NCI-H1436 (cell line): ENCODE measurements at places on chromosomes 16 and 17.

- no peak for DNase-seq
Observed at GRCh38 chr17:33667671-33668070, 374.6 kb upstream of the ASIC2 start.

DNA sequence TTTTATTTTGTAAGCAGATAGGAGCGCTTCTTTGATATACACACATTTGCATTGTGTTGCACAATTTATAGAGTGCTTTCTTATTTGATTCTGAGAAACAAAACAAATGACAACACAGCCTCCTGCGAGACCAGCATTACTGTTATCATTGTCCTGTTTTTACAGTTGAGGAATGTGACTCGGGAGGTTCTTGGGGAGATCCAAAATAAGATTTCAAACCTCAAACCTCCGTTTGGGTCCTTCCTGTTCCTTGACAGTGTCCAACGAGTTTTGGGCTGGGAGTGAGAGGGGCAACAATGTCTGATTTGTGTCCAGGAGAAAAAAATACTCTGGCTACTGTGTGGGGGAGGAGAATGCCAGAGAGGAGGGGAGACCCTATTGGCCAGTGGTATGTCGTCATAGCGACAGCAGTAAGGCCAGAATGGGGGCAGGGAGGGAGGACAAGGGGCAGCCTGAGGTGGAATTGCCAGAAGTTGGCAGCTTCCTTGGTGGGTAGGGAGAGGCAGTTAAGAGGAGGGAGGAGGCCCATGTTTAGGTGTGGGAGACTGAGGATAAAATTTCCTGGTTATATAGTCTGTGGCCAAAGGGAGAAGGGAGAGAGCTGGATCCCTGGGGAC is 45.5 kb downstream of the TMEM132E start:
- DNase-seq, result no peak

- no peak for DNase-seq
Observed at GRCh38 chr16:3212567-3212966, 22.4 kb downstream of the ZNF200 start.

DNA sequence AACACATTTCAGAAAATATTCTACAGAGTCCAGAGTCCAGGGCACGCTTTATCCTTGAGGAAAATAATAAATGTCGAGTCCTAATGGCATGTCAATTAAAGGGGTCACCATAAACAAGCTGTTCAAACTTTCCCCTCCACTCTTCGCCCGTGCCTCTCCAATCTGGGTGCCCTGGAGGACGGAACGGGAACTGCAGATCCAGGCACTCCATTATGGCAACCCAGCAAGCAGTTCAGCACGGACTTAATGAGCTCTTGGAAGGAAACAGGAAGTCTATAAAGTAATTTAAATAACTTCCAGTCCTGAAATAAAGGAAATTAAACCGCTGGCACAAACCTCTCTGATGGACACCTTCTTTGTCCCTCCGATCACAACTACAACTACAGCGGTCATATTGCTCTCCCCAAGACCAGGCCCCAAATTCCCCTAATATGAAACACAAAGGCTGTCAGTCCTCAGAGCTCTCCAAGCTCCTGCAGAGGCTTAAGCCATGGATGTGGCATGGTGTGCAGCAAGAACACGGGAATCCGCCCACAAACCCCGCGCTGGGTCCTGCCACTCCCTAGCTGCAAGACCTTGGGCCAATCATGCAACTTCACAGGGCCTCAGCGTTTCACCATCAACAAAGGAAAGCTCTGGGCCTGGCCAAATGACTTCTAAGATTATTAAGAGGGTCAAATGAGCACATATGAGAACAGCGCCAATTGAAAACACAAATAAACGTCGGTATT is 52.6 kb downstream of the ZFHX3 start:
- DNase-seq, result no peak

GRCh38 chr16:2715966-2716885 is 3.8 kb downstream of the PRSS27 start:
- no peak for DNase-seq

DNA sequence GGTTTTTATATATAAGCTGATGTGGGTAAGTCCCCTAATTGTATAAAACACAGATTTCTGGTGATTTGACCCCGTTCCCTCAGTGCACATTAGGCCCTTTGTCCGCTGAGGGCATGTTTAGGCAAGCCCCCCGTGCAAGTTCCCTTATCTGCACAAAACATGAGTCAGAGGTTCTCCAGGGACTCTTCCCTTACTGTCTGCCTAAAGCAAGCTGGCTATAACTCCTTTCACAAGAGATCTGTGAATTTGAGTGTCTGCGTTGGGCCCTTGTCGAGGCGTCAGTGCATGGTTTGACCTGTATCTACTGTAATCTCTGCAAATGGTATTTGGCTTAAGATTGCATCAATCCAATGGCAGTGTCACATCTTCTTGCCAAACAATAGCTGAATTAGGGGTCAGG is 712.8 kb downstream of the CDH8 start:
- no peak for DNase-seq

- DNase-seq, result no peak
Observed at GRCh38 chr16:70665113-70665694, 18.8 kb downstream of the IL34 start.

DNA sequence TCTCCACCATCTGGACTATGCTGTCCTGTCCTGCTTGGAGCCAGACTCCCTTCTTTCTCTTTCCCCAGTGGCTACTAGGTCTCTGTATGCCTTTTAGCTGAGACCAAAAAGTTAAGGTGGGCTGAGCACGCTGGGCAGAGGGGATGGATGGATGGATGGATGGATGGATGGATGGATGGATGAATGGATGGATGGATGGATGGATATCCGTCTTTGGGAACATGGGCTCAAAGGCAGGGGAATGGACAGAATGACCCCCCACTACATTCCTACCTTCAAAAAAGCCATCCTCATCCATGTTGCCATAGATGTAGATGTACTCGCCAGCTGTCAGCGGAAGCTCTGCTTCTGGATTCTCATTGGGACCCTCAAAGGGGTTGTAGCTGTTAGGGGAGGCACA is 12.8 kb downstream of the TSPOAP1 start:
- DNase-seq, result no peak

GRCh38 chr17:18626152-18626870 is 17.9 kb downstream of the TBC1D28 start:
- no peak for DNase-seq

GRCh38 chr17:11628374-11628773 is 30.1 kb downstream of the DNAH9 start:
- DNase-seq, result no peak

GRCh38 chr16:85677383-85677967 is 11.3 kb downstream of the GINS2 start:
- no peak for DNase-seq

DNA sequence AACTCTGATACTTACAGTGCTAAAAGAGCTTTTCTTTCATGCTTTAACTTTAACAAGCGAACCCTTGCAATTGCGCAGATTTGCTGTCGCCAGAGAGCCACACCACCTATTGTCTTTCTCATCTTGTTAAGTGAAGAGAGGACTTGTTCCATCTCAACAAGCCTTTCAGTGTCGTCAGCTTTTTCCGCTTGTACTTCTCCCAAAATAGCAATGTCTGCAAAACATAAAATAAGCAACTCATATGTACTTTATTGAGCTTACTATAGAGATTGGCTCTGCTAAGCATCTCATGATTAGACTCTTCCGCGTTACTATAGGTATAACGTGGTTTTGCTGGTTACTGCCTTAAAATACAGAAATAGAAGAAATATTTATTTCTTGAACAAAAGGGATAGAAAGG is 51.9 kb downstream of the ABCA8 start:
- no peak for DNase-seq

DNA sequence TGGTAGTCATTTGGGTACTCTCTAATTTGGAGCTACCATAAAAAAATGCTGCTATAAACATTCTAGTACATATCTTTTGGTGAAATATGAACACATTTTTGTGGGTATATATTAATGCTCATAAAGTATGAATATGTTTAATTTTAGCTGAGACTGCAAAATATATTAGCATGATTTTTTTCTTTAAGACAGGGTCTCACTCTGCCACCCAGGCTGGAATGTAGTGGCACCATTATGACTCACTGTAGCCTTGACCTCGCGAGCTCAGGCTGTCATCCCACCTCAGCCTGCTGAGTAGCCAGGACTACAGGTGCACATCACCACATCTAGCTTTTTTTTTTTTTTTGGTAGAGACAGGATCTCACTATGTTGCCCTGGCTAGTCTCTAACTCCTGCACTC is 371.7 kb downstream of the SOX9 start:
- no peak for DNase-seq

GRCh38 chr17:20228860-20229259 is 219.7 kb downstream of the SPECC1 start:
- DNase-seq, result no peak

GRCh38 chr17:77343031-77343800 is 202.4 kb downstream of the SEC14L1 start:
- DNase-seq, result no peak

DNA sequence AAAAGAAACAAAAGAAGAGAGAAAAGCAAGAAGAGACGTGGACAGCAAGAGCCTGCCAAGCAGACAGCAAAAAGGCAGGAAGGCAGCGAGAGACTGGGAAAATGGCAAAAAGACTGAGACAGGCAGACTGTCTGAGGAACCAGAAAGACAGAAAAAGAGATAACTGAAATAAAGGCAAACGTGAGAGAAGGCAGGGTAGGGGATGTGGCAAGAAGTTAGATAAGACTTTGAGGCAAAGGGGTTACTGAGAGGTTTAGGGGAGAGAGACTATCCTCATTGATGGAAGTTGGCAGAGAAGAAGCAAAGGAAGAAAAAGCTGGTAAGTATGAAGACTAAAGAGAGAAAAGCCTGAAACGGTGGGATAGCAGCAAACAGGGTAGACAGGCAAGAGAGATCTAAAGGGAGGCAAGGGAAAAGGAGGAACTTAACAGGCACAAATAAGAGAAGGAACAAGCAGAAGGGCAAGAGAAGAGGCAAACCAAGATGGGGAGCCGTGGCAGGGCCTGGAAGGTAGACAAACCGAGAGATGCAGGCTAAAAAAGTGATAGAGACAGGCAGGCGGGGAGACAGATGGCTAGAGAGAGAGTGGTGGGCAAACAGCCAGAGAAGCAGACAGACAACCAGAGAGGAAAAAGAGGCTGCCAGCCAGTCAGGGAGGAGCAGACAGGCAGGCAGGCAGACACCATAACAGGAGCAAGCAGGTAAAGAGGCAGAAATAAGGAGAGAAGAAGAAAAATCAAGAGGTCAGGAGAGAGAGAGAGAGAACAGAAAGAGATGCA is 7.1 kb upstream of the CHD3 start:
- no peak for DNase-seq

GRCh38 chr16:68040506-68041288 is 17.6 kb downstream of the DUS2 start:
- DNase-seq, result peak; percentile 45

DNA sequence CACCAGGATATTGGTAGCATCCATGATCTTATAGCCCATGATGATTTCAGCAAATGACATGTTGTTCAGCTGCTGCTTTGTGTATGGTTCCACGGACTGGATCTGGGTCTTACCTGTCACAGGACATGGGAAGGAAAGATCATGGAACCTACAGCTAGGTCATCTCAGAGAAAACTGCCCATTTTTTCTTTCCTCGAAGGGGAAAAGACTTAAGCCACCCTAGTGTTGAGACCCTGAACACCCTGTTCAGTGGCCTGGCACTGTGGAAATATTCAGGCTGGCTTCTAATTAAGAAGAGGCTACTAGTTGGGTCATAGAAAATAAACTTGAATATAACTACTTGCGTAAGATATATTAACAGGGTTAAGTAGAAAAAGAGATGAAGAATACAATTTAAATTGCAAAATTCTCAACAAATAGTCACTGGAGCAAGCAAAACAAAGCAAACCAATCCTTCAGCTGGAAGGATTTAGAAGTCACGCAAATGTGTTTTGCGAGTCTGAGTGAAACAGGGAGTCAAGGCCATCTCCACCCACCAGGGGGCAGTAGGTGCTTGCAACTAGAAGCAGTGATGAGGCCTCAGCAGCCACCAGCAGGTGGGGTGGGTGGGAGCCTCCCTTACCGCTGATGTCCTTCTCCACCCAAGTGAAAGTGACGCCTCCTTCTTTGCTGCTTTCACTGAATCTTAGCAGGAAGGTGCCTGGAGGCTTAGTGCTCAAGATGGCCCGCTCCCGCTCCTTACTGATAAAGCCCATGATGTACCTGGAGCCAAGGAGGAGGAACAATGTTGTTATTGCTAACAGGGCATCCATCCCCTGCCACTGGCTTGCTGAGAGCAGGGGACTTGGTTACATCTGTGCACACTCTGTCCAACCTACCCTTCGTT is 34.3 kb downstream of the STAT5A start:
- DNase-seq, result peak; percentile 97

DNA sequence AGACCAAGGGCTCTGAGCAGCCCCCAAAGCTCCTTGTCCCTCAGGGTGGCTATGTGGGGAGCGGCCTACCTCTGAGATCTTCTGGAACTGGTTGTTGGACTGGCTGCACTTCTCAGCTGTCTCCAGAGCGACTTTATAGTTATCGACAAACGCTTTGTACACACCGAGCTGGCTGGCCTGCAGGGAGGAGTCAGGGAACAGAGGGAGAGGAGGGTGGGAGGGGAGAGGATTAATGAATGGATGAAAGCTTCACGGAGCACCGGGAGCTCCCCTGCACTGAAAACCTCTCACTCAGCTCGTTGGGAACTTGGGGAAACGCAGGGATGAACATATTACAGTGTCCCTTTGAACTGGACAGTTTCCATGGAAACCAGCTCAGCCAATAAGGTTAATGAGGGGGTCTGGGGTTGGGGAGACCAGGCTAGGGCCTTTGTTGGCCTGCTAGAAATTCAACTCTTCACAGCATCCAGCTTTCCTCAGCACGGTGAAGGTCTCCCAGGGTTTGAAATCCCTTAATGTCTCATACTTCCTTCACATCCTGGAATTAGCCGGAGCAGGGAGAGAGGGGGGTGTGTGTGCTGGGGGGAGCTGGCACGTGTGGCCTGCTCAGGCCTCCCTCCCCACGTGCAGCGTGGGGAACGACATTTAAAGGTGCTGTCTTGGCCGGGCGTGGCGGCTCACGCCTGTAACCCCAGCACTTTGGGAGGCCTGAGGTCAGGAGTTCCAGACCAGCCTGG is 86.7 kb downstream of the TIMM22 start:
- DNase-seq, result peak; percentile 34

- no peak for DNase-seq
Observed at GRCh38 chr16:14286368-14287230, 215.5 kb downstream of the MRTFB start.

GRCh38 chr16:87661561-87661960 is 59.3 kb downstream of the JPH3 start:
- DNase-seq, result no peak

GRCh38 chr16:86180780-86181179 is 281.8 kb downstream of the IRF8 start:
- DNase-seq, result no peak
